ENCODE measurements at places on chromosomes 5 and 9.

DNA sequence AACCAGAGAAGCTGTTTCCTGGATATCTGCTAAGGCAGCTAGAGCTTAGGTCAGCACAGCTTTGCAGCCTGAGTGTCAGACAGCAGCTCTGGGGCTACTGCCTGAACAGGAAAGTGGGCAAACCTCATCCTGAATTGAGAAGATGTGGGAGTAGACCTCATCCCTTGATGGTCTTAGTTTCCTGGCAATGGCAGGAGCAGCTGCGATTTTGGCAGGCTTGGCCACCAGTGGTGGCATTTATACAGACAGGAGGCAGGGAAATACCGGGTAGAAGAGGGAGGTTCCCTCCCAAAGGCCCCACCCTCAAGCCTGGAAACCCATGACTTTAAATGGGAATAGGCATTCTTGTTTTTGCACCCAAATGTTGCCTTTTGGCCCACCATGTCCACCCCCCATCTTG, 69.7 kb downstream of the LIX1 start:
- no peak for DNase-seq

- no peak for DNase-seq
Observed at GRCh38 chr5:136222580-136223235, 29.7 kb upstream of the SMIM32 start.

DNA sequence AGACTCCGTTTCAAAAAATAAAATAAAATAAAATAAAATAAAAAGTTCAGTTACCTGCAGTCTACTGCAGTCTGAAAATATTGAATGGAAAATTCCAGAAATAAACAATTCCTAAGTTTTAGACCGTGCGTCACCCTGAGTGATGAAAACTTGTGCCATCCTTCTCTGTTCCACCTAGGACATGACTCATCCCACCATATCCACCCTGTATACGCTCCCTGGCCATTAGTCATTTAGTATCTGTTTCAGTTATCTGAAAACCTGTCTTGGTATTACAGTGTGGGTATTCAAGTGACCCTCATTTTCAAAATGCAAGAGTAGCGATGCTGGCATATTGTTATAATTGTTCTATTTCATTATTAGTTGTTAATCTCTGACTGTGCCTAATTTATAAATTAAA, 51.8 kb upstream of the TEX48 start:
- no peak for DNase-seq

- no peak for DNase-seq
Observed at GRCh38 chr9:32627394-32627954, 8.0 kb downstream of the TAF1L start.

DNA sequence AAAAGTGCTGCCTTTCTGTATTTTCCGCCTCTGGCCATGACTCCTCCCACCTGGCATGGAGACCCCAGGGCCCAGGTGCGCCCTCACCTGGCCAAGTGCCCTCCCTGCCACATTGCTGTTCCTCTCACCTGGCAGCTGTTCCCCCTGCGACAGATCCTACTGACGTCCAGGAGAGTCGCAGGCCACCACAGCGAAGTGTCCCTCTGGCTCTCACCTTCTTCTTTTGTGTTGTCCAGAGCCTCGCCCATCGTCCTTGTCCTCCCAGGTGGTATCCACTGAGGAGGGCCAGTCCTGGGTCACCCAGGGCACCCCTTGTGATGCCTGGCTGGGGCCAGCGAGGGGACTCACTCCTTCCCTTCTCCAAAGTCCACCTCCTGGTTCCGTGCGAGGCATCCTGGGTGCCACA, 2.6 kb downstream of the NKD2 start:
- DNase-seq, result no peak

GRCh38 chr5:116543501-116543900, 31.1 kb downstream of the SEMA6A start:
- no peak for DNase-seq

GRCh38 chr5:146334074-146334533, 4.5 kb upstream of the POU4F3 start:
- no peak for DNase-seq

DNA sequence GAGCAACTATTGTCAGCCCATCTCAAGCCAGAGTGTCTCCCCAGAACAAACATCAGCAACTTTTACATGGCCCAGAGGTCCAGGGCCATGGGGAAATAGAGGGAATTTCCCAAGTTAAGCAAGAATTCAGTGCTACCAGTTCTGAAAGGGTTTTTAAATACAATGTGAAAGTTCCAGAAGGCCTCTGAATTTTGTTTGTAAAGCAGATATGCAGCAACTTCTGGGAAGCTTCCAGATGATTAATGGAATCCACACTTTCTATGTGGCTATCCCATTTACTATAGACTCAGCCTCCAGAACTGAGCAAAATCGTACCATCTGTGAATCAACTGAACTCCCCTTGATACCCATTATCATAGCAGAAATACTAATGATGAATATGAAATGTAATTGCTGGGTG, 93.8 kb downstream of the FEM1C start:
- DNase-seq, result no peak

DNA sequence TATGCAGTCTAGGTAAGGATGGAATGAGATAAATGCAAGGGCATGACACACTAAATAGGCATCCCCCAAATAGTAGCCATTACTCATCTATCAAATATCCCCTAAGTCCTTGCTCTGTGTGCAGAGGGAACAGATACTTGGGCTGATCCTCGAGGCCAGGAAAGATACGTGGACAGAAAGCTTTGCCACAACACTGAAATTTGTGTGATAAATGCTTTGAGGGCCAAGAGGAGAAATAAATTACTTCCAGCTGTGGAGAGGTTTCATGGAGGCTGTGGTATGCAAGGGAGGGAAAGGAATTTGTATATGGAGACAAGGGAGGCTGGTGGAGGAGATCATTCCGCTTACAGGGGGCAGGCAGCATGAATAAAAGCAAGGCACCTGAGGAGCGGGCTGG, 18.5 kb downstream of the ATOX1 start:
- DNase-seq, result no peak

GRCh38 chr5:159545156-159545555, 214.9 kb upstream of the IL12B start:
- no peak for DNase-seq

- no peak for DNase-seq
Observed at GRCh38 chr5:154390096-154390495, 55.7 kb upstream of the SAP30L start.

DNA sequence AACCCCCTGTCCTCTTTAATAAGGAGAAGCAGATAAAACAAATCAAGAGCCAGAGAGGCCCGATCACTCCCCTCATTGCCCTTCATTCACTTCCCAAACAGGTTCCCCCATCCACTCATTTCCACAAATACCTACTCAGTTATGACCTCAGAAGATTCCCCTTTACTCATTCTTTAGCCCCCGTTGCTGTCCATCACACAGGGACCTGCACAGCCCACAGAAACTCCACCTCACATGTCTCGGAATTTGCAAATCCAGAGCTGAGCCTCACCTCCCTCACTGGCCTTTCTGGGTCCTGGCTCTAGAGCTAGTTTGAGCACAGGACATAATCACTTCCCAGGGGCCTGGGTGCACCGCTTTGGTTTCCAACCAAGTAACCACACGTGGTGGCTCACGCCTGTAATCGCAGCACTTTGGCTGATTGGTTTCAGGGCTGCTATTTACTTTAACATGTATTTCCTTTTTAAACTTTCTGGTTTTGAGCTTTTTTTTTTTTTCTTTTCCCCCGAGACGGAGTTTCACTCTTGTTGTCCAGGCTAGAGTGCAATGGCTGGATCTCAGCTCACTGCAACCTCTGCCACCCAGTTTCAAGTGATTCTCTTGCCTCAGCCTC, 17.8 kb downstream of the ATP6V0E1 start:
- no peak for DNase-seq

GRCh38 chr5:119551819-119552218, 77.5 kb upstream of the FAM170A start:
- DNase-seq, result no peak

DNA sequence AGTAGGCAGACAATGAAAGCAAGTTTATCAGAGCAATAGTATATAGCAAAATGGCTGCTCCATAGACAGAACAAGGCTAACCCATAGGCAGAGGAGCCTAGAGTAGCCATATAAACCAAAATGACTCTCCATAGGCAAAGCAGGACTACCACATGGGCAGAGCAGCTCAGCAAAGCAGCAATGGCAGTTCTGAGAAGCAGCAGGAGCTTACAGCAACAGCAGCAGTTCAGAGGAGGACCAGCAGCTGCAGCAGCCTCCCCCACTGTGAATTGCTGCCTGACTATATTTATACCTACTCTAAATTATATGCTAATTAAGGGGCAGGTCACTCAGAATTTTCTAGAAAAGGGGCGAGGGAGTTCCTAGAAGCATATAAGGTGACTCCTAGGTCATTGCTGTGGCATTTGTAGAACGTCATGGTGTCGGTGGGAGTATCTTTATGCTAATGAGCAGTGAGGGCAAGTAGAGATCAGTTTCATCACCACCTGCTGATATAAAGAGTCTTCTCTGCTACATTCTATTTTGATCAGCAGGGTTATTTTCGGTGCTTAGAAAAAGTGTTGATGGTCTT, 1115.5 kb downstream of the DTWD2 start:
- no peak for DNase-seq

DNA sequence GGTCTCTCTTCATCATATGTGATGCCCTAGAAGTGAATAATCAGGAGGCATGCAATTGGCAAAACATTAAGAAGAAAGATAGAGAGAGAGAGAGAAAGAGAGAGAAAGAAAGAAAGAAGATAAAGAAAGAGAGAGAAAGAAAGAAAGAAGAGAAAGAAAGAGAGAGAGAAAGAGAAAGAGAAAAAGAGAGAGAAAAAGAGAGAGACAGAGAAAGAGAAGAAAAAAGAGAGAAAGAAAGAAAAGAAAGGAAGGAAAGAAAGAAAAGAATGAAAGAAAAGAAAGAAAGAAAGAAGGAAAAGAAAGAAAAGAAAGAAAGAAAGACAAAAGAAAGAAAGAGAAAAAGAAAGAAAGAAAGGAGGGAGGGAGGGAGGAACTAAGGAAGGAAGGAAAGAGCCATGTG, 318.9 kb downstream of the ICE1 start:
- DNase-seq, result no peak

All from hematopoietic multipotent progenitor cell treated with erythropoietin and hydrocortisone succinate and interleukin-3 and kit ligand, for 15 days (in vitro differentiated cells).